Peyer's patch (tissue), 4 donors: ENCODE measurements at places on chromosomes 12 and 14. TPM values are rescaled to one million over a fixed set of nuclear protein-coding genes. Genes with fewer than 3 reads are reported as not detected.

DNA sequence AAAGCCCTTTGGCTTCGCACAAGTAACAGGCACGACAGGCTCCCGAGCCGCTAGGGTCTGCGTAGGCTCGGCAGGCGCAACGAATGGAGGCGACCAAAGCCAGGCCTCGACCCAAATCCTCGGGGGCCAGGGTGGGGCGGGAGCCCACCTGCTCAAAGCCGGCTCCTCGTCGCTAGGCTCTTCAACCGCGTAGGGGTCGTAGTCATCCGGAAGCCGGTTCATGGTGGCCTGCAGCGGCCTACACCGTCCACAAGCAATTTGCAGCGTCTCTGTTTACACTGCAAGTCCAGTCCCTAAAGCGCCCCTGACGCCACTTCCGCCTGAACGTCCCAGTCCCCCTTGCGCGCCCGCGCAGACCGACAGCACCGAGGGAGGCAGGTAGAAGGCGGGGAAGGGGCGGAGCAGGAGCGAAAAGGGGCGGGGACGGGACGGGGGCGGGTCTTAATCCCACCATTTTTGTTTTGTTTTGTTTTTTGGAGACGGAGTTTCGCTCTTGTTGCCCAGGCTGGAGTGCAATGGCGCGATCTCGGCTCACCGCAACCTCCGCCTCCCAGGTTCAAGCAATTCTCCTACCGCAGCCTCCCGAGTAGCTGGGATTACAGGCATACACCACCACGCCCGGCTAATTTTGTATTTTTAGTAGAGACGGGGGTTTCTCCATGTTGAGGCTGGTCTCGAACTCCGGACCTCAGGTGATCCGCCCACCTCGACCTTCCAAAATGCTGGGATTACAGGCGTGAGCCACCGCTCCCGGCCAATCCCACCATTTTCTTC lies at the start of gene EAPP:
Gene EAPP, minus strand, starts transcription at position 295 of the 774 bp plus-strand sequence. Its CDS starts 73 bp downstream, at position 222.
- H3K4me1 ChIP-seq: no peaks in the 10 kb centered on the region
- no peaks in the 10 kb centered on the region for H3K27me3 ChIP-seq

DNA sequence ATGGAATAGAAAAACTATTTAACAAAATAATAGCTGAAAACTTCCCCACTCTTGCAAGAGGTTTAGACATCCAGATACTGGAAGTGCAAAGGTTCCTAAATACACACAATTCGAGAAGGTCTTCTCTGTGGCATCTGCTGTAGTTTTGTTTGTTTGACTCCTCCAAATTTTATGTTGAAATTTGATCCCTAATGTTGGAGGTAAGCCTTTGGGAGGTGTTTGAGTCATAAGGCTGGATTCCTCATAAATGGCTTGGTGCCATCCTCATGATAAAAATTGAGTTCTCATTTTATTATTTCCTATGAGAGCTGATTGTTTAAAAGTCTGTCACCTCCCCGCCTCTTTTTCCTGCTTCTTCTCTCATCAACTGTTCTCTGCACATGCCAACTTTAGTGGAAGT lies 182.7 kb downstream of the MYRFL start:
- H3K4me3 ChIP-seq: no peak overlapping the region
- no peaks in the 10 kb centered on the region for H3K27me3 ChIP-seq
- H3K36me3 ChIP-seq: no peaks in the 10 kb centered on the region
- no peaks in the 10 kb centered on the region for H3K4me1 ChIP-seq

DNA sequence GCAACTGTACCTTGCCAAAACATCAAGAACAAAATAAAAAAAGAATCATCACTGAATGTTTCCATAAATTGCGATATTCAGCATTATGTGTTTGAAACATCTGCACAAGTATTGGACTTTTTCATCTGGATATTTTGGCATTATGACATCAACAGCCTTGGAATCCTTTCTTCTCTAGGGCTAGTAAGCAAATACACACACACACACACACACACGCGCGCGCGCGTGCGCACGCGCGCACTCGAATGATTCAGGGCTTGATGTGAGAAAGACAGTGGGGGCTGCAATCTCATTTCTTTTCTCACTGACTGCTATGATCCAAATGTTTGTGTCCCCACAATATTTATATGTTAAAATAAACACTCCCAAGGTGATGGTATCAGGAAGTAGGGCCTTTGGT lies 90.0 kb upstream of the SLC38A4 start:
- H3K27me3 ChIP-seq: no peaks in the 10 kb centered on the region
- no peak for DNase-seq
- no peaks in the 10 kb centered on the region for H3K4me1 ChIP-seq
- H3K36me3 ChIP-seq: no peaks in the 10 kb centered on the region
- no peak overlapping the region for H3K4me3 ChIP-seq
- H3K27ac ChIP-seq: no peak overlapping the region

GRCh38 chr14:81416194-81416952 lies 16.2 kb upstream of the STON2 start:
- H3K4me1 ChIP-seq: no peaks in the 10 kb centered on the region
- DNase-seq: no peak
- no peaks in the 10 kb centered on the region for H3K27me3 ChIP-seq
- H3K27ac ChIP-seq: no peak overlapping the region

GRCh38 chr14:98966016-98966415 lies 306.0 kb downstream of the BCL11B start:
- H3K27ac ChIP-seq: no peak overlapping the region
- no peaks in the 10 kb centered on the region for H3K36me3 ChIP-seq
- no peaks in the 10 kb centered on the region for H3K27me3 ChIP-seq
- no peaks in the 10 kb centered on the region for H3K4me1 ChIP-seq
- DNase-seq: no peak
- H3K4me3 ChIP-seq: no peak overlapping the region

DNA sequence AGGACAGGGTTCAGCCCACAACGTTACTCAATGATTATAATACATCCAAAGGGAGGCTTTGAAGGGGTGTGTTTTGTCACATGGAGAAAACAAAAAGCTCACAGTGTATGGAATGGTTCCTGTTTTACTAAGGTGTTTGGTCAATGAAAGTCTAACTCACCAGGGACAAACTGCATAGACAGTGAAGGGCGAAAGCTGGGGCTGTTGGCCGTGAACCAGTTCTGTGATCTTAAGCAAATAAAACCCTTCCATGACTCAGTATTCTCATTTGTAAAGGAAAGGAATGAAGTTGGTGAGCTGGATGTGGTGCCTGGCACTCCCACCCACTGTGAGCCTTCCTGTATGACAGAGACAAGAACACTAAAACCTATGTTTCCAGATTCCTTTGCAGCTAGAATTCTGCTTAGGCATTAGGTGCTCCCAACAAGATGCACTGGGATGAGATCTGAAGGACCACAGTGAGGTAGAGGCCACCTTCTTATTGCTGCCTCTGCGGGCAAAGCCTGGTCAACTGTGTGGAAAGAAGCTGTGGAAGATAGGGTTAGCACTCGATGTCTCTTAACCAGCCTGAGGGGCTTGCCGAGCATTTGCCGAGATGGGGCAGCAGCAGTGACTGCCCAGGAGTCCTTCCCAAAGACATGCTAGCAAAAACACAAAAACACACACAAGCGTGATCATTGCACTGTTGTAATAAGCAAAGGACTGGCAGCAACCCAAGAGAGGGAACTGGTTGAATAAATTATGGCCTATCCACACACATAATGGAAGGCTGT lies 48.5 kb downstream of the VCPKMT start:
- no peaks in the 10 kb centered on the region for H3K4me1 ChIP-seq
- H3K27me3 ChIP-seq: no peaks in the 10 kb centered on the region
- no peak overlapping the region for H3K4me3 ChIP-seq
- H3K27ac ChIP-seq: peak overlapping the region; percentile 8
- peak; percentile 52 for DNase-seq

DNA sequence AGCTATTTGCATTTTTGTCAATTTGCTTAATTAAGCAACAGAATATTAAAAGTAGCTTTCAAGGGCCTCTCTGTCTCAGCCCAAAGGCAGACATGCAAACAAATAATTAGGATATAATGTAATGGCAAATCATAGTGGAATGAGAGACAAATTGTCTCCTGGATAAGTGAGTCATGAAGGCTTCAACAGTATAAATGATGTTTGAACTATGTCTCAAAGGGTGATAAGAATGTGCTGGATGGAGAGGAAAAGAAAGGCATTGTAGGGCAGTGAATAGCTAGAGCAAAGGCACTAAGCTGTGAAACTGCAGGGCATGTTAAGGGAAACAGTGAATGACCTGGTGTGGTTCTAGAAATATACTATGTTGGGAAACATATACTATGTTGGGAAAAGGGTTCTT lies 53.5 kb upstream of the PPP1R12A start:
- no peaks in the 10 kb centered on the region for H3K36me3 ChIP-seq
- no peak overlapping the region for H3K27ac ChIP-seq
- H3K27me3 ChIP-seq: no peaks in the 10 kb centered on the region
- no peak for DNase-seq
- H3K4me1 ChIP-seq: no peaks in the 10 kb centered on the region

RHEBL1 gene
- total RNA-seq: not detected

PRB2 gene
- not detected for total RNA-seq

KCNA5 gene
- total RNA-seq: 0.38 TPM
